ENCODE measurements at places on chromosomes 12 and 14.

DNA sequence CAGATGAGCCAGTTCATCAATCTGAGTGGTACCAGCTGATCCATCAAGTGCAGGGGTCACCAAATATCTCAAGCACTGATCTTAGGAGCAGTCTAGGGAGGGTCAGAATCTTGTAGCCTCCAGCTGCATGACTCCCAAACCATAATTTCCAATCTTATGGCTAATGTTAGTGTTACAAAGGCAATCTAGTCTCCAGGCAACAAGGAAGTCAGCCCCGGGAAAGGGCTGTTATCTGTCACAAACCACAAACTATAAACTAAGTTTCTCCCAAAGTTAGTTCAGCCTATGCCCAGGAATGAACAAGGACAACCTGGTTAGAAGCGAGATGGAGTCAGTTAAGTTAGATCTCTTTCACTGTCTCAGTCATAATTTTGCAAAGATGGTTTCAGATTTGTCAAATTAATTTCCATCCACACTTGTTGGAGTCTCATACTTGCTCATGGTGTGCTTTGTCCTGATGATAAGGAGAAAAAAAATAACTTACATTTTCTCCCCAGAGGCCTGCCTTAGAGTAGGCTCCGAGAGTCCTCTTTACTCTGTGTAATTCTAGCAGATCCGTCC, 3.9 kb upstream of the ABHD4 start:
- no peak for DNase-seq

DNA sequence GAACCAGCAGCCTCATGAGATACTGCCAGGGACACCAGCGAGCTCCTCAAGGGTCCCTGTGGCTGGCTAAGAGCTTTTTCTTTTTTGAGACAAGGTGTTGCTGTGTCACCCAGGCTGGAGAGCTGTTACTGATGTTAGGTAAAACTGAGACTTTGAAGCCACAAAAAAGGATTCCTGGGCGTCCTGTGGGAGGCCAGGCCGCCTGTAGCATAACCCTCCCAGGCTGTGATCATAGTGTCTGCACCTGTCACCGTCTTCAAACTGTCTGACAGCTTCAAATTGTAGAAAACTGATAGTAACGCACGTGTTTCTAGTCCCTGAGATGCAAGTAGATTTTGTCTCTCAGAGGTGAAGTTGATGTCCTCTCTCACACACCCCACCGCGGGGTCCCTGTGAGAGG, 4.1 kb downstream of the ZFYVE21 start:
- no peak for DNase-seq

- DNase-seq = no peak
Measured at GRCh38 chr12:118618695-118619094, 242.3 kb downstream of the SUDS3 start.

GRCh38 chr14:74360163-74360562, 11.9 kb downstream of the VRTN start:
- no peak for DNase-seq

DNA sequence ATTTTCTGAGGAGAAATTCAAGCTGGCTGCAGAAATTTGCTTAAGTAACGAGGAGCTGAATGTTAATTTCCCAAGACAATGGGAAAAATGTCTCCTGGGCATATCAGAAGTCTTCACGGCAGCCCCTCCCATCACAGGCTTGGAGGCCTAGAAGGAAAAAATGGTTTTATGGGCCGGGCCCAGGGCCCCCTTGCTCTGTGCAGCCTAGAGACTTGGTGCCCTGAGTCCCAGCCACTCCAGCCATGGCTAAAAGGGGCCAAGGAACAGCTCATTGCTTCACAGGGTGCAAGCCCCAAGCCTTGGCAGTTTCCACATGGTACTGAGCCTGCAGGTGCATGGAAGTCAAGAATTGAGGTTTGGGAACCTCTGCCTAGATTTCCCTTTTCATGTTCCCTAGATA, 24.3 kb upstream of the HSP90AA1 start:
- DNase-seq = no peak

- DNase-seq = no peak
Measured at GRCh38 chr12:15230137-15230536, 8.9 kb upstream of the RERG start.

GRCh38 chr12:64097366-64098105, 124.6 kb downstream of the KICS2 start:
- DNase-seq = no peak

DNA sequence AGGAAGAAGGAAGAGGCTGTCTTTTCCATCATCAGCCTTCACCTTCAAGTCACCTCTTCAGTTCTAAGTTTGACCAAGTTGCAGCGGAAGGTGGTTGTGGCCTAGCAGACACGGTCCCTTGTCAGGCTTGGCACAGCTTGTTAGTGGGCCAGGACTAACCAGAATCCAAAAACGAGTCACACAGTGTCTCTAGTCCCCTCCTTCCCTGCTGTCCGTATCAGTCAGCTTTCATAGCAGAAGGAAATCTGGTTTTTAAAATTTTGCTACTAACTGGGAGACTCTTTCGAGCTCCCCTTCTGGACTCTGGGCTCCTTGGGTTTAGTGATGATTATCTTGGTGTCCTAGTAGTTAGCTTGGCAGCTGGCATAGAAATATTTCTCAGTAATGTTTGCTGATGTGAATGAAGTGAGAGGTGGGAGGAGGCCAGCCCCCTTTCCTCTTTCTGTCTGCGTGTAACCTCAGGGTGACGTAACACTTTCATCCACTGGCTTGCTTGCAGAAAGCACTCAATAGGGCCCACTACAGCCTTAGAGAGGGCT, 3.8 kb downstream of the ETV6 start:
- DNase-seq = no peak

DNA sequence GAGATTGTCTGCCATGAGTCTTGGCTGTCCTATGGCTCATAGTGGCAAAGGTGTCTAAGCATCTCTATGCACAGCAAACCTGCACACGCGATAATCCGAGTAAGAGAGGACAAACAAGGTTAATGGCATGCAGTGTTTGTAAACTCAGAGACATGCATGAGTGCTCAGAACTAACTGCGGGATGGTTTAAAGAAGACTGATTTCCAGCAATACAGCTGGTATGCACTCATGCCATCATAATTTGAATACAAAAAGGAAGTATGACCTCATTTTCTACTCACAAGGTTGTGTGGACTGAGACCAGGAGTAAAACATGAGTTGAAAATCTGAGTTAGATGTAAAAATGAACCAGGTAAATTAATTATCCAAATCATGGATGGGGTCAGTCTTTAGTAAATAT, 16.6 kb upstream of the TCP11L2 start:
- no peak for DNase-seq

- no peak for DNase-seq
Measured at GRCh38 chr14:87896393-87897380, 96.3 kb downstream of the GALC start.

DNA sequence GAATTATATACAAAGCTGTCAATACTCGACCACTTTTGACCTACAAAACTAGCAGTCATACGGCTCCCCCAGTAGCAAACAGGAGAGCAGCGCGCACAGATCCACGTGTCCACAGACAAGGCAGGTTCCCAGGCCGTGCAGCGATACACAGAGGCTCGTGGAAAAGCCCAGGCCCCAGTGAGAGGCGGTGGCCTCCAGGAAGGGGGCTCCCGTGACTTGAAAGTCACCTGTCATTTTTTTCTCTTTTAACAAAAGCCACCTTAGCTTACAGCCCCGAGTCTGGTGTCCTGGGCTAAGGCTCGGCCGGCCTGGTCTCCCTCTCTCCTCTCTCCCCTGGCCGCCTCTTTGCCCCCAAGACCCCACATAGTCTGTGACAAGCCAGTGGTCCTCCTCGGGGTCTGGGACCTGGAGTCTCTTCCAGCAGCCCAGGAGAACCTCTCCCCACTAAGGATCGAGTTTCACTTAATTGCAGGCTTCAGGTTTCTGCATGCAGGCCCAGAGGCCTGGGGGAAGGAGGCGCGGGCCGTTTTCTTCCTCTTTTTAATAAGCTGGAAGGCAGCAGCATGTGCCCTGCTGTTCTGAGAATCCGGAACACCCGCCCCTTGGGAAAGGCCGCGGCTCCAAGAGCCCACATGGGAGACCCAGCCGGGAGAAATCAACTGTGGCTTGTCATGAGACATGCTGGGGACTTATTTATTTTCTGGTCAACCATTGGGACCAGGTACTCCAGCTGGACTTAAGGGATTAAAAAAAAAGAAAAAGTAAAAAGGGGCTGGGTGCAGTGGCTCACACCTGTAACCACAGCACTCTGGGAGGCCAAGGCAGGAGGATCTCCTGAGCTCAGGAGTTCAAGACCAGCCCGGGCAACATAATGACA, 15.9 kb downstream of the NCOR2 start:
- no peak for DNase-seq

DNA sequence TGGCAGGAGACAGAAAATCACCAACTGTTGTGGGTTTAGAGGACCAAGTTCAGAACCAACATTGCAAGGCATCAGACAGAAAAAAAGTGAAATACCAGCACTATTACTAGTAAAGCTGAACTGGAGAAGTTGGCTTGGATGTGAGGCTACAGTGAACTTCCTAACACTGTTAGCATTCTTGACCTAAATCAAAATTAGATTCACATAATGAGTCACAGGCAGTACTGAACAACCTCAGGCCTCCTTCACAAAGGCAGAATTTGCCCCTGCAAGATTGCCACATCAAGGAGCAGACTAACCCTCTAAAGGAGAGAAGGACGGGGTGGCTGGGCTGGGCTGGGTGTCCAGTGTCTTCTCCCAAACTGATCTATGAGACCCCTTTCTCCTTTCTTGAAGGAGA, 539.7 kb downstream of the SNAPC1 start:
- DNase-seq = no peak

- no peak for DNase-seq
Measured at GRCh38 chr14:98008381-98009113, 1211.4 kb downstream of the VRK1 start.

GRCh38 chr12:47848853-47849252, 29.1 kb upstream of the HDAC7 start:
- DNase-seq = no peak

GRCh38 chr12:47095446-47096236, 15.9 kb upstream of the AMIGO2 start:
- no peak for DNase-seq

DNA sequence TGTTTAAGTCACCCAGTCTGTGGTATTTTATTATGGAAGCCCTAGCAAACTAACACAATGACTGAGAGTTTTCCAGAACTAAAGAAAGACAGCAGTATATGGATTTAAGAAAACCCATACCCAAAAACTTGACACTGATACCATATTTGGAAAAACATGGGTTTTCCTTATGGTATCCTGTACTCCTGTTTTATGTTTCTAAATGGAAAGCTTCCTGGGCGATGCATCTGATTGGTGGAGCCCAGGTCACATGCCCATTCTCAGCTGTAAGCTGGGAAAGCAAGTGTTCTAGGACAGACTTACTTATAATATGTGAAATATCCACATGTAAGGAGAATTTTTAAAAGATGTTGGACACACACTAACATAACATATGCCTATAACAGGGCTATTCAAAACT, 4.5 kb upstream of the RNASE4 start:
- no peak for DNase-seq

DNA sequence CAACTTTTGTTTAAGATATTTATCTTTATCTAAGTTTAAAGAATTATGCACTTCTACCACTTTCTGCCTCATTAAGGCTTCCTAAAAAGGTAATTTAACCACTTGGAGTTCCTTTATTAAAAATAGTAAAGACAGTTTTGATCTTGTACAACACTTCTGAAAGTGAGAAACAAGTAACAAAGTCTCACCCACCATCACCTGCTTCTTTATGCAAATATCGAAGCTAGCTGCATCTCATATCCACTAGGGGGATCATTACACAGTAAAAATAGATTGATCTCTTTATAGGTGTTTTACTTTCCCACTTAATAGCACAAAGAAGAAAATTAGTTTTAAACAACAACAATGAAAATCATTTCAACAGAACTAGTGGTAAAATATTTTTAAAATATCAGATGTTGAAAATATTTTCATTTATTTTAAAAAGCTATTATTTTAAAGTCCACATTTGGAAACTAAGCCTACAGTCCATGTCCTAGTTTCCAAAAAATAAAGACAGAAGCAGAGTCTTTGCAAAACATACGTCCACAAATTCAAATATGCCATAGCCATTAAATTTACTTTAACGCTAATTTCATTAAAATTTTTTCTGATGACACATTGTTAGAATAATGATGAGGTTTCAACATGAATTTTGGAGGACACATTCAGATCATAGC, 160.0 kb upstream of the SOX5 start:
- no peak for DNase-seq

- no peak for DNase-seq
Measured at GRCh38 chr14:91754819-91755218, 22.9 kb upstream of the CATSPERB start.

DNA sequence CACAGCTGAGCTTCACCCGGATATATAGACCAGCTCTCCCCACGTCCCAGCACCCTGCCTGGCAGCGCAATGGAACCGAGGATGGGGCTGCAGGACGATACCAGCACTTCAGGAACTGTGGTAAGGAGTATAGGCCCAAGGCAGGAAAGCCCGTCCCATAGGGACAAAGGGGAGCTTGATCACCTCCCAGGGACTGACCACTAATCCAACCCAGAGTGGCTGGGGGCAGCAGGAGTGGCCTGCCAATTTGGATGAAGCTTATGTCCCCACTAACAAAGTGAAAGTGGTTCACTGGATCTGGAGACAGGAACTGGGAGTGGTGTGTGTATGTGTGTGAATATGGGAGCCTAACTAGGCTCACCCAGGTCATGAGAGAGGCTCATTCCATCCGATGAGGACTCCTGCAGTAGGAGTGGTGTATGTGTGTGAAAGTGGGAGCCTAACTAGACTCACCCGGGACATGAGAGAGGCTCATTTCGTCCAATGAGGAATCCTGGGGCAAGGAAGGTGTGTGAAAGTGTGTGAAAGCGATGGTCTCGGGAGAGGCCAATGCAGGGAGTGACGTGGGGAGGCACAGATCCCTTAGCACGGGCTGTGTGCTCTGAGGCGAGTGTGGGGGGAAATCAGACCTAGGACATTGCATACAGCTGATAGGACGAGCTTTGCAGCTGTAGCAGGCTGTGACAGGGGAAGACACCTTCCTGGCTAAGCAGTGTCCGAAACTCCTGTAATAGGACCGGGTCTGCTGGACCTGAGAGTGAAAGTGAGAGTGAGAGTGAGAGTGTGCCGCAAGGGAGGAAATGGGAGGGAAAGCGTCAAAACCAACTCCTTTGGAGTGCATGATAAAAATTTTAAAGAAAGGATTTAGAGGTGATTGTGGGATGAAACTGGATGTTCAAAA, 25.7 kb downstream of the KLRK1 start:
- DNase-seq = peak; percentile 16

GRCh38 chr12:124410354-124411175, 115.7 kb downstream of the RFLNA start:
- DNase-seq = no peak

DNA sequence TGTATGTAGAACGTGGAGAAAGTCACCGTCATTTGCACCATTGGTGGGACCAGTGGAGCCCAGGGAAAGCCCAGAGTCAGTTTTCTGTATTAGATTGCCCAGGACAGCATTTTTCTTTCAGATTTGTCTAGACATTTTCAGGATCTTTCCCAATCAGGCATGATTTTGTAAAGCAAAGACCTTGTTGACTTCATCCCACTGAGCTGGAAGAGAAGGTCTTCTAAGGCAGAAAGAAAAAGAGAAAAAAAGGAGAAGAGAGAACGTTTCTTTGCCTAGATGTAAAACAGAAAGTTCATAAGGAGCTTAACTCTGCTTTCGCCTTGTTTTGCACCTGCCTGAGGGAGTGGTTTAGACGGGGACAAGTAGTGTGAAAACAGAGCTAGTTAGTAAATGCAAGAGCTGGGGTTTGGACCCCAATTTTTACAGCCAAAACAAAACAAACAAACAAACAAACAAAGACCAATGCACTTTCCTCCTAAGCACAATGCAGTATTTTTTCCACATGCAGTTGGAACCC, 273.1 kb downstream of the ZFP36L1 start:
- DNase-seq = no peak
